T-helper 22 cell (primary cell): ENCODE measurements at places on chromosomes 12 and 14.

GRCh38 chr12:716506-716905 lies 35.9 kb upstream of the WNK1 start:
- DNase-seq = no peak

GRCh38 chr14:103732868-103733620 lies 17.4 kb downstream of the ZFYVE21 start:
- DNase-seq = no peak

DNA sequence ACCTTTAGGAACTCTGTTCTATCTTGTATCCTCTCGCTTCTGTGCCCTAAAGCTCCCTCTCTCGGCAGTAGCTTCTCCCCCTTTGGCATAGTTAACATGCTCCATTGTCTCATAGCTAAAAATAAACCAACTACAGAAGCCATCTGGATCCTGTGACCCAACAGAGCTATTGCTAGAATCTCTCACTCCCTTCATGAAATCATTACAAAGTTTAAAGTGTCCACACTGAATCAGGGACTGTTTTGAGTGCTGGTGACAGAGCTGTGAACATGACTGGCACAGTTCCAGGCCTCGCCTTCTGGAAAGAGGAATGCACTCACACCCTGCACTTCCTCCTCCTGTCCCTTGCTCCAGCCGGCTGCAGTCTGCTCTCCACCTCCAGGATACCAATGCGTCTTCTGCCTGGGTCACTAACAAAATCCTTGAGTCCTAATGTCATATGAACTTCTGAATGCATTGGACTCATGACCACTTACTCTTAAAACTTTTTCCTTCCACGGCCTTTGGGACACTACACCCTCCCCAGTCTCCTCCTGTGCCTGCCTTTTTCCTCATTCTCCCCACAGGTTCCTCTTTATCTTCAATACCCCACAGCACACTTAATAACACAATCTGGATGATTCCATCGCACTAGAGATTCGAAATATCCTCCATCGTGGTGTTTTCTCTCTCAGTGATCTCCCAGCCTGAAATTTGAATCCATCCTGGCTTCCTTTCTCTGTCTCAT lies 13.2 kb downstream of the PLBD1 start:
- no peak for DNase-seq

GRCh38 chr12:11669348-11669747 lies 19.9 kb downstream of the ETV6 start:
- no peak for DNase-seq

DNA sequence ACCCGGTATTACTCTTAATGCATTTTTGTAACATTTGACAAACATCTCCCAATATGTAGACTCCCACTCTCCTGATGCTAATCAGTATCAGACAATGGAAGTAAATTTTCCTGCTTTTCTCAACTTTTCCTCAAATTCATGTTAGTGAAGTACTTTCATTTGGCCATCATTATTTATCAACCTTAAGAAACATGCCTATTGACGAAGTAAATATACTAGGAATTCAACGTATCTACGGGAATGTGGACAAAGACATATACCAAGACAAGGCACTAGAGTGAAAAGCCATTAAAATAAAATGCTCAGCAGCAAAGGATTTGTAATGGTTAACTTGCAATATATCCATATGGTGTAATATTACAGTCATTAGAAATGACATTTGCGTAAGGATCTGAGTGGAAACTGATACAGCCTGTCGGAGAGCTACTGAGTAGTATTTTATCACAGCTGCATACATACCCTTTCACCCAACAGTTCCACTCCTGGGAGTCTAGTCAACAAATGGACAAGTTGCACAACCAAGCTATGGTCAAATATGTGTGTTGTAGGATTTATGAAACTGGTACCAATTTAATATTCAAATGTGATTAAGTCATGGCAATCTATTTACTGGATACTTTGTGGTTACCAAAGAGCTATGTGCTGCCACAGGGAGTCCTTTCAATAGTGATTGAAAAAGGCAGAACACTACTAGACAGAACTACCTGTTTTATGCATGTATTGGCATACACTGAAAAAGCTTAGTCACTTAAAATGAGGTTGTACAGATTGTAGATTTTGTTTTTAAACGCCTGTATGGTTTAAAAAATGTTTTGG lies 26.5 kb downstream of the NUDT4 start:
- no peak for DNase-seq

- no peak for DNase-seq
These were observed 8.1 kb downstream of the PRPF40B start for GRCh38 chr12:49631336-49631907.

DNA sequence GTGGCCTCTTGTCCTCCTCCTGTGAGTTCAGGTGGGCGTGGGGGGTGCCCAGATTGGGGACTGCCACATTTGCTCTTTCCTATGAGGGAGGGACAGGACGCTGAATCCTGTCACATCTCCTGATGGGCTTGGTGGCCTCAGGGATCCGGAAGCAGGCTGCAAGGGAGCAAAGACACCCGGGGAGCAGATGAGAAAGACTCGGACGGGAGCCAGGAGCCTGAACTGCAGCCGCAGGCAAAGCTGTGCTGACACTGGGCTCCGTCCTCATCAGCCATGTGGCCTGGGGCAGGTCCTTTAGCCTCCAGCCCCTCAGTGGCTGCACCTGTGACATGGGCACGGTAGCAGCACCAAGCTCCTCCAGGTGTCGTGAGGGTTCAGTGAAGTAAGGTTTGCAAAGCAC lies 40.8 kb upstream of the RFLNA start:
- no peak for DNase-seq
